ENCODE measurements at places on chromosomes 11 and 22. TPM values are rescaled to one million over a fixed set of nuclear protein-coding genes. Genes with fewer than 3 reads are reported as not detected.

The CSF2RB gene
- total RNA-seq: 0.57 TPM

The C11orf24 gene
- total RNA-seq: 9.5 TPM

The KCNQ1OT1 gene
- 0.19 TPM for total RNA-seq

The TMPRSS4 gene
- total RNA-seq: not detected

The FOLH1 gene
- not detected for total RNA-seq

The TMEM126B gene
- total RNA-seq: 42.1 TPM

The ART1 gene
- total RNA-seq: not detected

The RIN1 gene
- 12.3 TPM for total RNA-seq

The HDHD5 gene
- 28.0 TPM for total RNA-seq

The TSPAN18 gene
- total RNA-seq: 9.1 TPM

The OR5B3 gene
- not detected for total RNA-seq

The SCGB2A2 gene
- total RNA-seq: not detected

The KDM4E gene
- total RNA-seq: not detected

The RBM4 gene
- total RNA-seq: 197 TPM

The SAA2 gene
- not detected for total RNA-seq

The PKDREJ gene
- not detected for total RNA-seq

The GUCY1A2 gene
- total RNA-seq: 0.03 TPM

The GLYATL2 gene
- not detected for total RNA-seq

The ENDOD1 gene
- total RNA-seq: 6.9 TPM
